AG09309 (cell line): ENCODE measurements at places on chromosomes 6 and 20.

GRCh38 chr20:48605364-48606171, 222.2 kb downstream of the PREX1 start:
- no peak for DNase-seq

DNA sequence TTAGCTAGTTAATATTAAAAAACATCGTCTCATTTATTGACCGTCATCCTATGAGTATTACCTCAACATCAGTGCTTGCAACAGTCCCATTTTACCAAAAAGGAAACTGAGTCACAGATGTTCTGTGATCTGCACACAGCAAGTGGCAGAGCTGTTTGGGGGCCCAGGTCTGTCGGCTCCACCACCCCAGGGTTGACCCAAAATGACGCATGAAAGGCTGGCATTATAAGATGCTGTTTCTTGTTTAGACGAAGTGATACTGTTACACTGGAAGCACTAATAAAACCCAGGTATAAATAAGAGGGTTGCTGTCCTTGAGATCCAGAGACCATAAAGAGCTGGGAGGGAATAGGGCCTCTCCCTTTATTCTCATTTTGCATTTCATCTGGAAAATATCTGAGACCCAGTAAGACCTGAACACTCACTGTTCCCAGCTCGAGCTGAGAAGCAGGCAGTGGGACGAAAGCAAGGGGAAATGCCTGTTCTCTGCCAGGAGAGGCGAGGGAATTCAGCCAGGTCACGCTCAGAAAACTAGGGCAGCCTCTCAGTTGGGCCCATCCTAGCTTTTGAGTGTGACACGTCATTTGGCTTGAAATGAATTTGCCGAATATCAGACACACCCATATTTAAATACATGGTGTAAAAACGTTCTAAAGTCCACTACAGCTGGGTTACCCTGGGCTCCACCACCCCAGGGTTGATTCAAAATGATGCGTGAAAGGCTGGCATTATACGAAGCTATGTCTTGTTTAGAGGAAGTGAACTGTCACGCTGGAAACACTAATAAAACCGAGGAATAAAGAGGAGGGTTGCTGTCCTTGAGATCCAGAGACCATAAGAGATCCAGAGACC, 1.4 kb upstream of the MICAL1 start:
- peak; percentile 42 for DNase-seq

DNA sequence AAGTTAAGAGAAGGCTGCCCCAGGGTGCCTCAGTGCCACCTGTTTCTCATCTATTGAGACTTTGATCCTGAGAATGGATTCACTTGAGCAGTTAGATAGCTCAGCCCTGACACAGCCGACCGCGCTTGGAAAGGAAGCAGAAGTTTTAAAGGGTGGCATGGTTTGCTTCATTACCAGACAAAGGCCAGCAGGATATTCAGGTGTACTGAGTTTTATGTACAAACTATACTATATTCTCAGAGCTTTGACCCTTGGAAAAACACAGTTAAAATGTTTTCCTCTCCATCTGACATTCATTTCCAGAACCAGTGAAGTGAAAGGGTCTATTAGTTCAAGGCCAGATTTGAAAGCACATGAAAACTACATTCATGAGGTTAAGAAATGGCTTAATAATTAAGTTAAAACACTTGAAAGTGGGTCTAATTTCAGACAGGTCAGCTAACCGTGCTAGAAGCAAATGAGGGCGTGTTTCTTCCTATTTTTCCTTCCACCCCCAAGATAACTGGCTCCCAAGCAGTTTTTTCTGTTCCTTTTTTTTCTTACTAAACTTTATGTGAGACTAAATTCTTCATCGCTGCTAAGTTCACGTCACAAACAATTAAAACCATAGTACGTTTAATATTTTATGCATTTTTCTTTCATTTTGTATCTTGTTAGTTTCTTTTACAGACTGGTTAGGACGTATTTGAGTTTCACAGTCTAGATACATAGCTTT, 385.3 kb upstream of the SOX4 start:
- DNase-seq, result no peak

DNA sequence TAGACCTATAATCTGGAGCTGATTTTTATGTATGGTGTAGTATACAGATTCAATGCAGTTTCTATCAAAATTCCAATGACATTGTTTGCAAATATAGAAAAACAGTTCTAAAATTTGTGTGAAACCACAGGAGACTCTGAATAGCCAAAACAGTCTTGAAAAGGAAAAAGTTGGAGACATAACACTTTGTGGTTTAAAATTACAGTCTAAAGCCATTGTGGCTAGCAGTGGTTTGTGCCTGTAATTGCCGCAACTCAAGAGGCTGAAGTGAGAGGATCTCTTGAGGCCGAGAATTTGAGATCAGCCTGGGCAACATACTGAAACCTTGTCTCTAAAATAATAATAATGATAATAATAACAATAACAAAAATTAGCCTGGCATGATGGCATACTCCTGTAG, 213.7 kb downstream of the CDKAL1 start:
- no peak for DNase-seq

GRCh38 chr6:27753668-27754407, 158.4 kb downstream of the OR2B2 start:
- peak; percentile 13 for DNase-seq

GRCh38 chr20:62782893-62783278, 13.4 kb upstream of the MRGBP start:
- DNase-seq, result no peak

- no peak for DNase-seq
Observed at GRCh38 chr6:166167801-166168615, at the start of gene TBXT. TSS of gene TBXT (minus strand) at chr6:166167851. CDS start at chr6:166167591, 260 bp downstream.

DNA sequence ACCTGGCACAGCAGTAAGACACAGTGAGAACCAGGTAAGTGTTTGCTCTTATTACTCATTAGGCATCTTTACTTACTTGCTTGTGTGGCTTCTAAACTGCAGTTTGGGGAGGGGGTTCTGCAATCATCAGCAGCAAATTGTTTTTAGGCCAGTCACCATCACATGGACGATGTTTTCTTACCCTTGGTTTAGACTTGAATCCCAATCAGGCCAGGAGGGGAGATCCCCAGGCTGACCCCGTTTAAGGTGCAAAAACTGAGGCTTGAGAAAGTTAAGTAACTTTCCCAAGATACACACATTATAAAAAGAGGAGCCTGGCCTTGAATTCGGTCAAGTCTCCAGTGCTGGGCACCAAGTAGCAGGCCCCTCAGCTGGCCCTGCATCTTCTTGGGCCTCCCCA, 51.8 kb upstream of the SLC32A1 start:
- DNase-seq, result no peak

DNA sequence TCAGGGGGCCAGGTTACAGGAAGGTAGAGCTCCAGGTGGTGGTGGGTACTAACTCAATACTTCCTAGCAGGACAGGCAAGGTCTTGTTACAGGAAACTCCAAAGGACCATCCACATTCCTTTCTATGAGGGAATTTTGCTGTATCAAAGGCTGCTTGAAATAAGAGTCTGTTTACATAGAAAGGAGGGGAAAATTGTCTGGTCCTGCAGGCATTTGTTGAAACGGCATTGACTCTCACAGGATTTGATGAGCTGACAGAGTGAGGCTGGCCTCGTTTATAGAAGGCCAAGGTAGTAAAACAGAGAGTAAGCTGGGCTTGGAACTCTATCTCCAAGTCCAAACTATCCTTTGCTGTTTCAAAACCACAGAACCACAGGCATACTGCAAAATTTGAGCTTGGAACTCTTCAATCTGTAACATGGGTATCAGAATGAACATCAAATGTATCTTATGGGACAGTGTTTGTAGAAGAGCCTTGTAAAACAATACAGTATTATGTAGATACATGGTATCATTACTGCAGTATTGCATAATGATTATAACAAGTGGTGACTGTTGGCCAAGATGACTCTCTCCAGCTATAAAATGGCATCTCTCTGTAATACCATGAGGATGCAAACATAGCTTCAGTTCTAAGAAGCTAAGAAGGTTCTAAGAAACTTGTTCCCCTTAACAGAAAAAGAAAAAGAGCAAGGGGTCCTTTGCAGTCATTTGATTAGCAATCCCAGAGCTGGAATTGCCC, 61.5 kb downstream of the TRAM2 start:
- DNase-seq, result no peak

DNA sequence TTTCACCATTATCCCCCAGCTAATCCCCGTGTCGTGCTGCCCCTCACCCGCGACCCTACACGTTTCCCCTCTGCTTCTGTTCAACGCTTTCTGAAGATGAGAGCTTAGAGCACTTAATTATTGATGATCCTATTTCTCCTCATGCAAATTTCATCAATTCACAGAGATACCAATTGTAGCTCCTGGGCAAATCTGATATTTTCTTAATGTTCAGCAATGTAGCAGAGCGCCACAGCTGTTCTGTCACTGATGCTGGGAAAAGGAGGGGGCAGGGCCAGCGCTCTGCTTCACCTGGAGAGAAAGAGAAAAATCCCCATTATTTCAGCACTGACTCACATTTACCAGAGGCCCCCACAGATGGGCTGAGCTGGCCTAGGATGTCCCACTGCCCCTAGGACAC, 121.2 kb downstream of the TTLL2 start:
- DNase-seq, result no peak

- DNase-seq, result no peak
Observed at GRCh38 chr6:53868626-53869025, 73.8 kb downstream of the LRRC1 start.

GRCh38 chr6:45611491-45611890, 233.8 kb upstream of the SUPT3H start:
- DNase-seq, result no peak

DNA sequence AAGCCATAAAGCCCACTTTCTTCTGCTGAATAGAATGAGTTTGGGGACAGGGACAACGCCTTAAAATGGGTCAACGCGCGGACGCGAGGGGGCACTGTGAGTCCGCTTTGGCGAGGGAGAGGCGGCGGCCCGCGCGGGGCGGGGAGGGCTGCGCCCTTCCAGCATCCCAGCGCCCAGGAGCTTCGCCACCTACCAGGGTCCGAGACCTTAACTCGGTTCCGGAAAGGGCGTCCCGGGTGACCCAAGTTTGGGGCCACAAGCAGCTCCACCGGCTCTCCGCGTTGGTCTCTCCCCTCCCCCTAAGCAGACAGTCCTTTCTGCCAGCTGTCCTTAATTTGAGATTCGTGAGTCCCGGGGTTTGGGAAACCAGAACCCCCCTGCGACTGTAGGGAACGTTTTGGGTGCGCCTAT, 1.8 kb upstream of the SAMD5 start:
- DNase-seq, result no peak

DNA sequence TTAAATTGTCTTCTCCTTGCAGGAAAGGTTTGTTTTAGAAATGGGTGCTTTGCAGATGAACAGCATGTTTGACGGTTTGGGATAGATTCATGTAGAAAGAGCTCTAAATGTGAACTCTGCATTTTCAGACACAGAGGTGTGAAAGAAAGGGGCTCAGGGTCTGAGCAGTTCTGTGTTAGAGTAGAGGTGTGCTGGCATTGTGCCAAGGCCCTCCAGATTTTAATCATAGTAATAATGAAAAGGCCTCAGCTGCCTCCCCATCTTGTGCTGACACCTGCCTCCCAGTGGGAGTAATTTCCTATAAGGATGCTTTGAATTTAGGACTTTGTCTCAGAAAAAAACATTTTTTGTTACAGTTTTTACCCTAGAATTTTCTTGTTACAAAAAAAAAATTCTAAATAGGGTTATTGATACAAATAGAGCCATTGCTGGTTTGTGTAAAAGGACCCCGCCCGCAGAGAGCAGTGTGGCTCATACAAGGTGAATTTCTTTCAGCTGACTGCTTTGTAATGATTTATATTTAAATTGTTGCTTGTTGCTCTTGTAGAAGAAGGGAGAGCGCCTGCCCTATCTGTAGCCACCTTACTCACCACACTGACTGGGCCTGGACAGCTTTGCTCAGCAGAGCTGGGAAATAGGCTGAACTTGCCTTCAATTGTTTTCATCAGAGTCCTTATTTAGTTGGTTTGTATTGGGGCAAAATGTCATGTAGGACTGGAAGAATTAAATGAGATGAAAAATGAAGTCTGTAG, 294.5 kb downstream of the ZFAND3 start:
- DNase-seq, result no peak

DNA sequence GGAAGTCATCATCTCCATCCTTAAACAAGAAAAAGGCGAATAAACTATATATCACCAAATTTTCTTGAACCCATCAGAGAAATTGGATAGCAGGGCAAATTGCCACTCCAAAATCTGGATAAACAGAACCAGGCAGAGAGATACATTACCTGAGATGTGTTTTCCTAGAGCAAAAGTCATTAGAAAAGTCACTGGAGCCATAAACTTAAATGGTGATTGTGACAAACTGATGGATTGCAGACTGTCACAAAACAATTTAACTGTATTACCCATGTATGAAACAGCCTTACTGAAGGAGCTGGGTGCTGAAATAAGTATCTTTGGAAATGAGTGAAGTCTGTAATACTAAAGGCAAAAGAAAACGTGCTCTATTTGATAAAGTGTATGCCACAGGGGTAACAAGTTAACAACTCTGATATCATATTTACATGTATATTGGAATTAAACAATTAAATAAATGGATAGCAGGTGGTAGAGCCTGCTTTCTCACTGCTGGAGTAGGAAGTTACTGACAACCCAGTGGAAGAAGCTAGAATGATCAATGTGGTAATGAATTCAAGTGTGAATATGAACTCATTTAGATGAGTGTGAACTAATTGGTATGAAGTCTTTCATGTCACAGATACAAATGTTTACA, 186.9 kb downstream of the LMBRD1 start:
- DNase-seq, result no peak

GRCh38 chr6:128070406-128070805, 169.5 kb upstream of the THEMIS start:
- DNase-seq, result no peak

DNA sequence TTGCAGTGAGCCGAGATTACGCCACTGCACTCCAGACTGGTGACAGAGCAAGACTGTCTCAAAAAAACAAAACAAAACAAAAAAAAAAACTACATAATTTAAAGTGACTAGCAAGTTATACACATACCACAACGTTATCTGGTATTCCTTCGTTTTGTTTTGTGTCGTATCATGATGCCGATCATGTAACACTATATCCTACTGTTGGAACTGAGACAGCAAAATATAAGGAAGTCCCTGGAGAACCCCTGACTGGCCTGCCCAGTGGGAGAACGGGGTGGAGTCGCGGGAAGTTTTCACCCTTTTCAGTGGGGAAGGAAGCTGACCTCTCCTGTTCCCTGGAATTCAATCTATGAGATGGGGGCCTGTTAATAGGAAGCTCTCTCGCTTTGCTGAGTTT, 15.1 kb downstream of the SOX4 start:
- DNase-seq, result no peak

GRCh38 chr6:52724406-52725121, 38.7 kb downstream of the GSTA2 start:
- no peak for DNase-seq

DNA sequence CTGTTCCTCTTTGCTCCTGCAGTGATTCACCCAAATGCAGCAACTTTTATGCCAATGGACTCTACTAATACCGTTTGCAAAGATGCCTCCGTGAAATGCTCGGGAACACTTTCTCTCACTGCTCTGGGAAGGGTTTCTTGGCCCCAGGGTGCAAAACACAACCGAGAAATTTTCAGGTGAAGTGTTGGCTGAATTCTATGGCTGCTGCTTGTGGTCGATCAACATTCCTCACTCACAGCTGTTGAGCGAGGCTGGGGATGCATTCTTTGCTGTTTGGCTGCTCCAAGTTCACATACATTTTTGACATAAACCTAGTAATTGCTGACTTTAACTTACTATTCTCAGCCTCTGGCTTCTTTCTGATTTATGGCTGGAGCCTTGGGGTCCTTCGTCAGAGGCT, 342.0 kb upstream of the CHD6 start:
- no peak for DNase-seq

- no peak for DNase-seq
Observed at GRCh38 chr20:51013577-51014330, 9.2 kb downstream of the KCNG1 start.

- no peak for DNase-seq
Observed at GRCh38 chr6:150408842-150409241, 40.0 kb downstream of the IYD start.

GRCh38 chr6:113954653-113955052, 16.3 kb downstream of the HDAC2 start:
- DNase-seq, result no peak
